ENCODE measurements at places on chromosomes 6 and 20.

DNA sequence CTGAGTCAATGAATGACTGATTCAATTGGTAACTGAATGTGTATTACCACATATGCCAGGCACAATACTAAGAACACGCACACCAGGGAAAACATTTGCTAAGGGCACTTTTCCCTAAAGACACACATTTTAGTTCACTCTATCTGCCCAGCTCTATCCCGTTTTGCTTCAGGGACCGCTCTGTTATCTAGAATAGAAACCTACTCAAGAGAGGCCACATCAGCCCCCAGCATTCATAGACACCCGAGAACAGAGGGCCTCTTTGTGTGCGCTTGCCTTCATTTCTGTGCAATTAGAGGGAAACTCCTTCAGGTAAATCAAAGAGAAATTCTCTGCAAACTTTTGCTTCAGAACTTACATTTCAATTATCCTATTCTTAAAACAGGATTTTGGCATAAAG is 50.3 kb downstream of the DZANK1 start:
- no peak for DNase-seq

DNA sequence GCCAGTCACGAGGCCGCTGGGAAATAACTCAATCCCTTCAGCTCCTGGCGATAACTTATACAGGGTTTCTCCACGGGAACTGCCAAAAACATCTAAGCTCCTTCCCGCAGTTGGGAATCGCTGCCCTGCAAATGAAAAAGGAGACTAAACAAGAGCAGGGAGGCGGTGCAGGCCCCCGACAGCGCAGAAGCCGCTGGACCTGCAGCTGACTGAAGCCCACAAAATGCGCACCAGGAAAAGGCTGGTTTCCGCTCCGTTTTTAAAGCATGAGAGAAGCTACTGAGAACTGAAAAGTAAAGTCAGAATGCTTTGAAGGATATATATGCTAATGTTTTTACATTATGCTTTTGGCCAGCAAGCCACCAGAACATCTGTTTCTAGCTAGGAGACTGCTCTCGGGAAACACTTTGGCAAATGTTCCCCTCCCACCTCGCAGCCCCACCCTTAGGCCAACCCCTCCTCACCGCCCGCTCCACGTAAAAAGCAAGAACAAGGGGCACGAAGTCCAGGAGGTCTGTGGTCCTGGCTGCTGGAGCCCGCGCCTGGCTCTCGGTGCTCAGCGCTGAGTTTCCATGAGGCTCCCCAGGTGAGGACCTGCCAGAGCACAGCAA is 90.5 kb downstream of the SOD2 start:
- peak; percentile 65 for DNase-seq

- DNase-seq: no peak
These were observed 23.0 kb downstream of the GMDS start for GRCh38 chr6:2222275-2222842.

DNA sequence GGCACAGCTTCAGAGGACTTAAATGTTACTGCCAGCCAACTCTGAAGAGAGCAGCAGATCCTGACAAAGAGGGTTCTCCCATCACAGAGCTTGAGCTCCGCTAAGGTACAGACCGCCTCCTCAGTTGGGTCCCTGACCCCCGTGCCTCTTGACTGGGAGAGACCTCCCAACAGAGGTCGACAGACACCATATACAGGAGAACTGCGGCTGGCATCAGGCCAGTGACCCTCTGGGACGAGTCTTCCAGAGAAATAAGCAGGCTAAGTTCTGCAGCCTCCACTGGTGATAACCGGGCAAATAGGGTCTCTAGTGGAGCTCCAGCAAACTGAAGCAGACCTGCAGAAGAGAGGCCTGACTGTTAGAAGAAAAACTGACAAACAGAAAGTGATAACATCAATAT is 187.0 kb downstream of the CLVS2 start:
- DNase-seq: no peak

DNA sequence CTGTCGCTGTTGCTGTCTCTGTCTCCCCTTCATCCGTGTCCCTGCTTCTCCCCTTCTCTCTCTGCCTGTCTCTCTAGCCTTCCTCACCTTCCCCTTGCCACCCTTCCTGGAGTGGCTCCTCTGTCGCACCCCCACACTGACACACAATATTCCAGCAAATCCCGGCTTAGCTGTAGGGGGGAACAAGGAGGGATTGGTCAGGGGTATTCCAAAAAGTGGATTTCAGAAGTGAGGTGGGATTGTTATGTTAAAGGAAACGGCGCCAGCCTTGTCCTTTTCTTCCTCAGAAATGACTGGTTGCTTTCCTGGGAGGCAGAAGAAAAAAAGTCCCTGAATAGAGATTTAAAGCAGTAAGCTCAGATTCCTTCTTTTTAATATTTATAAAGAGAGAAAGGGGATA is 76.3 kb upstream of the SIRPA start:
- DNase-seq: peak; percentile 5

- DNase-seq: no peak
These were observed 23.9 kb upstream of the AHI1 start for GRCh38 chr6:135521431-135521830.

GRCh38 chr6:119233312-119233984 is 116.1 kb downstream of the MAN1A1 start:
- no peak for DNase-seq

DNA sequence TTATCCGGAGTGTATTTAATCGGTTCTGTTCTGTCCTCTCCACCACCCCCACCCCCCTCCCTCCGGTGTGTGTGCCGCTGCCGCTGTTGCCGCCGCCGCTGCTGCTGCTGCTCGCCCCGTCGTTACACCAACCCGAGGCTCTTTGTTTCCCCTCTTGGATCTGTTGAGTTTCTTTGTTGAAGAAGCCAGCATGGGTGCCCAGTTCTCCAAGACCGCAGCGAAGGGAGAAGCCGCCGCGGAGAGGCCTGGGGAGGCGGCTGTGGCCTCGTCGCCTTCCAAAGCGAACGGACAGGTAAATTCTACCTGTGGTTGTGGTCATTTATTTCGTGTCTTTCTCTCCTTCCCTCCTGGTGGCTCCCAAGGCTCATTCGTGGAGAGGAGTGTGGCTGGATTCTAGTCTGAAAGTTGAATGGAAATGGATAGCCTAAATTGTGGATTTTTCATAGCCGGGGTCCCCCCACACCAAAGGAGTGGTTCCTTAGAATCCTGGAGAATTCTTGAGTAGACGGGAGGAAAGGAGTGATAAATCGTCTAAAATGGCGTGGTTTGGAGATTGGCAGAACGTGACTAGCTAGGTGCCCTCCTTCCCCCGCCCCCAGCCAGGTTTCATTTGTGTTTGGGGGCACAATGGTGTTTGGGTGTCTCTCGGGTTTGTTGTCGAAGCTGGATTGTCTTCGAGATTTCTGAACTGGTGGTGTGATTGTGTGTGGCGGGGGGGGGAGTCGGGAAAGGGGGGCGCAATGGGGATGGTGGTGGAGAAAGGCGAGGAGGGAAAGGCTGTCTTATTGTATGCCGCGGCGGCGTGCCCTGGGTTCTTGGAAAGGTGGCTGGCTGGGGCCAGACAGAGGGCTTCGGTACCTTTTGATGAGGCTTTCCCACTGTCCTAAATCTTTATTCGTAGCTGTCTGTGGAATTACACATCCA is 673 bp downstream of the MARCKS start:
- DNase-seq: no peak

GRCh38 chr20:4383961-4384360 is 337.7 kb upstream of the PRND start:
- DNase-seq: no peak

GRCh38 chr6:152160346-152160745 is 352.9 kb downstream of the ESR1 start:
- no peak for DNase-seq

GRCh38 chr20:62777528-62777830 is 18.8 kb upstream of the MRGBP start:
- DNase-seq: no peak

DNA sequence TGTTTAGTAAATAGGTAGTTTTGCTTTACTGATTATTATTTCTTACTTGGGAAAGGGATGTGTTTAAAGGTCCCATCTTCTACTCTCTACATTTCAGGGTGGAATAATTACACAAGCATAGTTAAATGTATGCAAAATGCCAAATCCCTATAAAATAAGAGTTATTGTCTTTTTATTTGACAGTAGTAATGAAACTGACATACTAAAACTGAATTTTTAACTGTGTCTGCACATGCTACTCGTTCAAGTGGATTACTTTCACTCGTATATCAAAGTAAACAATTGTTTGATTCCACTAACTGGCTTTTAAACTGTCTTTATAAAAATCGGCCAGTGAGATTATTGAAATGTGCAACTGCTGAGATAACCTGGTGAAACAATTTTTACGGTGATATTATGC is 602.9 kb upstream of the ADGRB3 start:
- DNase-seq: no peak

- DNase-seq: no peak
These were observed 17.4 kb downstream of the HECA start for GRCh38 chr6:139152088-139152891.

- no peak for DNase-seq
These were observed 42.1 kb downstream of the KLHL31 start for GRCh38 chr6:53623497-53623896.

GRCh38 chr6:129575378-129576118 is 134.4 kb downstream of the ARHGAP18 start:
- DNase-seq: no peak

DNA sequence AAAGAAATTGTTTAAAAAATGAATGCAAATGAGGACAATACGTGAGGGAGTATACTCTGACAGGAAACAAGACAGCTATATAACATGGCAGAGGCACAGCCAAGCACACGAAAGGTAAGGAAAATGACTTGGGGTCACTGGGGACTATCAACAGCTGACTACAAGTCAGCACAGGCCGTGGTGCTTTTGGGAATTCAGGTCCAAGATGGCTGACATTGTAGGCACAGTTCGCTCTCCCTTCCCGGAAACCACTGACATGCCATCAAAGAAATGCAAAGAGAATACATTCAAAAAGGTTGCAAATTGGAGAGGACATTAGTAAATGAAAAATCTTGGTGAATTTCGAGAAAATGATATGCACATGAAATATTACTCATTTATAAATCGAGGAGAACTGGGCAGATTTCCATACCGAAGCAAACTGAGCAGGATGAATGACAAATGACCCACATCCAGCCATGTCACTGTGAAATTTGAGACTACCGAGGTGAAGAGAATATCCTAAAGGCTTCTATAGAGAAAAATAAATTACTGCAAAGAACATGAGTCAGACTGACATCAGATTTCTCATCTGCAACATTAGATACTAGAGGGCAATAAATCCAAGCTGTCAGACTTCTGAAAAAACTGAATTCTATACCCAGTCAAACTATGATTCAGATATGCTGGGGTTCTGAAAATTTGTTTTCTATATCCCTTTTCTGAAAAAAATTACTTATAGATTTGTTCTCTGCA is 391.1 kb downstream of the BTBD9 start:
- no peak for DNase-seq

- no peak for DNase-seq
These were observed 79.7 kb upstream of the AFDN start for GRCh38 chr6:167746975-167747374.

DNA sequence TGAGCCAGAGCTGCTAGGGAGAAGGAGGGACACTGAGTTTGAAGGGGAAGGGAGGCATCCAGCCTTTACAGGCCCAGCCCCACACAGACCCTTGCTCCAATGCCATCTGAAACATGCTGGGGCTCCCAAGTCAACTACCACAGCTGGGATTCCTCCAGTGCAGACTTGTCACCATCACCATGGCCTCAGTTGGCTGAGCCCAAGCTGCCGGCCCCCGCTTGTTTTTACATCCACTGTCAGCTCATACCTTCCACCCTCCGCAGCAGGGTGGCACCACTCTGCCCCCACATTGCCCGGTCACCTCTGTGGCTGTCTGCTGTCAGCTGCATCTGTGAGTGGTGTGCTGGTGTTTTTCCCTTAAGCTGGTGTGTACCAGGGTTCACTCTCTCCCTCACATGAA is 26.1 kb downstream of the GFOD1 start:
- DNase-seq: no peak

- no peak for DNase-seq
These were observed 125.6 kb downstream of the CARMIL1 start for GRCh38 chr6:25404693-25405169.

GRCh38 chr20:48523191-48523995 is 304.4 kb downstream of the PREX1 start:
- no peak for DNase-seq

GRCh38 chr6:75244063-75244584 is 523 bp upstream of the COX7A2 start:
- DNase-seq: no peak

DNA sequence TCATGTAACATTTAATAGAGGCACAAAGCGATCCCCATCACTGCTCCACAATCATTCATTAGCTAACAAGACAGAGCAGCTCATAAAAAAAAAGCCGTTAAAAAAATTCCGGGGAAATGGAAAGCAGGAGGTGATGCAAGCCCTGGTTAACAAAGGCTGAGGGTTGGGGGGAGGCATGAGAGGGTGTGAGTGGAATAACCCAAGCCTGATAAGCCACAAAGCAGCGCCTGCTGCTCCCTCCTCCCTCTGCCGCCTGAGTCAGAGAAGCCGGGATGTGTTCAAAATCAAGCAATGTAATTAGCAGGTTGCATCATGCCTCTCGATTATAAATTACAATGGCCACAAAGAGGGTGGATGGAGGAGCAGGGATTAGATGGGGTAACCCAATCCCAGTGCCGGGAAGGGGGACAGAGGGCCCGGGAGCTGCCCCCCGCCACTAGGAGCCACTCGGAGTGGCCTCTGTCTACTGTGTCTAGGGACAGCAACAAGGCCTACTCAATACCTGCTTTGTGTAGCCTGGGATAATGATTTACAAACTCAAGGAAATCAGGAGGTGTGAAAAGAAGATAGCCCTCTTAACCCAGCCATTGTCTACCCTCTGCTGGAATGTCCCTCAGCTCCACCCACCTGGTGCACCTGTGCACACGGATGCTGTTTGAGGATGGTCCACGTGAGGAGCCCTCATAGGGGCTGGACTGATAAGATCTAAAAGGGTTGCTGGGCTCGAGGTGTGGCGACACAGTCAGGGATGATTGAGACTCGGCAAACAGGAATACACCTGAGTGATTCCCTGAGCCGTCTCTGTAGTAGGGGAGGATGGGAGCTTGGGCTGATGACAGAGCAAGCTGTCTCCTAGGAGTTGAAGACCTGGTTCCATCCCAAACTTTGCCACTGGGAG is 156.9 kb downstream of the VEGFA start:
- DNase-seq: no peak

GRCh38 chr6:53426667-53427270 is 78.0 kb upstream of the ELOVL5 start:
- DNase-seq: no peak

DNA sequence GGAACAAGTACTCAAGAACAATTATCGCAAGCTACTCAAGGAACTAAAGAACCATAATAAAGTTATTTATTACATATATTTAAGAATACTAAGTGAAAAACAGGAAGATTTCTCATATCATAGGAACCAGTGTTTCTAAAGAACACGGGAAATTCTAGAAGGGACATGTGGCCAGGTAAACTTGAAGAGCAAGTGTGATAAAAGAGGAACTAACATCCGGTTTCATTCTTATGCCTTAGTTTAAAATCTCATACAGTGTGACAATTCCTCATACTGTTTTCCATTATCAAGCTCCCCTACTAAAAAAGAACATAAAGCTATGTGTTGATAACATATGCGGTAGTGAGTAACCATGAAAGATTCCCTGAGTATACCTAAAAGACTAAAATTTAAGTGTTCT is 163.5 kb upstream of the SHLD1 start:
- no peak for DNase-seq
